ENCODE measurements at places on chromosomes 5 and 9.

DNA sequence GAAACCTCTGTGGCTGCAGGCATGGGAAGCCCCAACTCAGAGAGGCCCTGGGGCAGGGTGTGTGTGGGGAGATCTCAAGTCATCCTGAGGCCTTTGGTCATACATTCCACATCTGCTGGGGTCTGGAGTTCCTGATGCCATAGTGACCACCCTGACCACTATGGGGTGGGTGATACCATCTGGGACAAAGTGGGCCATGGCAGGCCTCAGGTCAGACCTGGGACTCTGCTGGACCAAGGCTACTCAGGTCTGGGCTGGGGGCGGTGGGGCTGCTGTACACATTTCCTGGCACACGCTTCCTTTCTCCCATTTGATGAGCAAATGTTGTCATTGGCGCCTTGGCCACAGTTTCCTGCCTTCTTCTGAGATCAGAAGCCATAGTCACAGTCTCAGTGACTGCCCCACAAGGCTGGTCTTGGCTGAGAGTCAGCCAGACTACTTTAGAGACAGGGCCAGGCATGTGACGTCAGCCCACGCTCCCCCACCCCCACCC is 15.1 kb upstream of the ACSL6 start:
- DNase-seq = no peak

GRCh38 chr9:92644278-92644677 is 25.7 kb downstream of the IPPK start:
- no peak for DNase-seq

GRCh38 chr9:23826120-23826629 is at the start of gene ELAVL2:
ELAVL2 (minus strand) TSS chr9:23826240; CDS start chr9:23762234, 64,006 bp downstream.
- DNase-seq = peak; percentile 17

- DNase-seq = no peak
Observed at GRCh38 chr5:140182803-140183367, 7.9 kb downstream of the CYSTM1 start.

GRCh38 chr9:88236511-88237478 is 98.5 kb upstream of the SPATA31C2 start:
- DNase-seq = no peak

DNA sequence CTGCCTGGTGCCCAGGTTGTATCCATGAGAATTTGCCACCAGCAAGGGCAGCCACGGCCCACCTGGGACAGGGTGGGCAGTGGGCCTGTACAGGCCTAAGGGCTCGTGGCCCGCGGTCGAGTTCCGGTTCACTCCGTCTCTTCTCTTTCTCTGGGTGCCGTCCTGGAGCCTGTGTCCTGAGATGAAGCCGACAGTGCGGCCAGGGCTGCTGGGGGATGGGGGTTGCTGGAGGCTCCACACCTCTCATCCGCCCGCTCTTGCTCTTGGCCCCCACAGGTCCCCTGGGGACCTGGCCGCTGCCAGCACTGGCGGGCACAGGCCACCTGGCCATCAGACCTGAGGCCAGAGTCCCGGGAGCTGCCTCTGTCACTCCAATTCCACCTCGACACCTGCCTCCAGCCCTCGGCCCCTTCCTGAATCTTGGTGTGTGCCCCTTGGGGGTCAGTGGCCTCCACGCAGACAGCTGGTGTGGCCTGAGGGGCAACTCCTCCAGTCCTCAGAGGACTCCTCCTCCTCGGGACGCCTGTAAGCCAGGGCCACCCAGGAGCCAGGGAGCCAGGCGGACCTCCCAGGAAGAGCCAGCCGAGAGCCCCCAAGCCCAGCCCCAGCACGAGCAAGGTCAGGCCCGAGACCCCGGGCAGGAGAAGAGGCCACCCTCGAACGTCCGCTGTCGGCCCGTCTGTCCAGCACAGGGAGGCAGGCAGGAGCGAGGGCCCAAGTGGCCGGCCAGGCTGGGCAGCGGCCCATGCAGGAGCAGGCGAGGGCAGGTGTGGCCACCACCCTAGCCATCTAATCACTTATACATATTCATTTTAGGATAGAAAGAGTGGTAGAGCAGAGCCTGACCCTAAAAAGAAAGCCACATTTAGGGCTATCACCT is 5.2 kb downstream of the LRRC26 start:
- no peak for DNase-seq

- DNase-seq = no peak
Observed at GRCh38 chr5:164728733-164729132, 1223.3 kb downstream of the MAT2B start.

DNA sequence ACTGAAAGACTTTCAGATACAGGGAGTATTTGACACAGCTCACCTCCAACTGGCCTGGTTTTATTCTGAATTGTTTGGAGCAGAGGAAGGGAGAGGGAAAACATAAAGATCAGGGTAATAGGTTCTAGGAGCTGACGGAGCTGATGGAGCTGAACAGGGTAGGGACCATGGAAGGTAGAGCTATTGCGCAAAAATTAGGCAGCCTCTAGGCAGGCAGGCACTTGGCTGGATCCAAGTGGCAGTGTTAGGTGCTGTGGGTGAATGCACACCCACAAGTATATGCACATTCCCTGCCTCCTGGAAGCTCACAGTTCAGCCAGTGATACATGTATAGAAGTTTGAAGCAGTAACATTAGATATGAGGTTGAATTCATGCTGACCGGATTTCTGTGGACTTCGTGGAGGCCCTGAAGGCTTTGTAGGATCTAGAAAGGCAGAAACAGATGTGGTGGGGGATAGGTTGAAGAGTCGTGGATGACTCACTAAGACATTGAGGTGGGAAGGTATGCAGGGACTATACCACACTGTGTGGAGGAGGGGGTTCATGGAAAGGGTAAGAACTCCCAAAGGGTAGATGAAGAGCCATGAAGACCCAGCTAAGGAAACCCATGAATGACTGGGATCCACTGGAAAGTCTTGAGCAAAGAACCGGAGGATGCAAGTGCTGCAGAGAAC is 50.8 kb downstream of the WWC1 start:
- DNase-seq = no peak

DNA sequence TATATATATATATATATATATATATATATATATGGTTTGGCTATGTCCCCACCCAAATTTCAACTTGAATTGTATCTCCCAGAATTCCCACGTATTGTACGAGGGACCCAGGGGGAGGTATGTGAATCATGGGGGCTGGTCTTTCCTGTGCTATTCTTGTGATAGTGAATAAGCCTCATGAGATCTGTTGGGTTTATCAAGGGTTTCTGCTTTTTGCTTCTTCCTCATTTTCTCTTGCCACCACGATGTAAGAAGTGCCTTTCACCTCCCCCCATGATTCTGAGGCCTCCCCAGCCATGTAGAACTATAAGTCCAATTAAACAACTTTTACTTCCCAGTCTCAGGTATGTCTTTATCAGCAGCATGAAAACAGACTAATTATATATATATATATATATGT is 52.3 kb upstream of the ADAMTS2 start:
- DNase-seq = no peak

GRCh38 chr5:68272289-68272688 is 56.7 kb downstream of the PIK3R1 start:
- no peak for DNase-seq

DNA sequence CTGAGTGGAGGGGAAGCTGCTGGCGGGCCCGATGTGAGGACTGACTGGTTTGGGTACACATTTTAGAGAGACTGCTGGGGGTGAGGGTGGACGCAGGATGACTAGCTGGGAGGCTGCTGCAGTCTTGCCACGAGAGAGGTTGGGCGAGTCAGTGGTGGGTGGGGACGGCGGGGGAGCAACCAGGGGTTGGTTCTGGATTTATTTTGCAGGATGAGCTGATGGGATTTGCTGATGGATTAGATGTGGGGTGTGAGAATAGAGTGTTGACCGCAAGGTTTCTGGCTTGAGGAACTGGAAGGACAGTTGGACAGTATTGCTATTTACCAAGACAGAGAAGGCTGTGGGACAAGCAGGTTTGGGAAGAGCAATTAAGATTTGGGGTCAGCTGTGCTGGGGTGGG is 5.8 kb upstream of the NDST1 start:
- no peak for DNase-seq

DNA sequence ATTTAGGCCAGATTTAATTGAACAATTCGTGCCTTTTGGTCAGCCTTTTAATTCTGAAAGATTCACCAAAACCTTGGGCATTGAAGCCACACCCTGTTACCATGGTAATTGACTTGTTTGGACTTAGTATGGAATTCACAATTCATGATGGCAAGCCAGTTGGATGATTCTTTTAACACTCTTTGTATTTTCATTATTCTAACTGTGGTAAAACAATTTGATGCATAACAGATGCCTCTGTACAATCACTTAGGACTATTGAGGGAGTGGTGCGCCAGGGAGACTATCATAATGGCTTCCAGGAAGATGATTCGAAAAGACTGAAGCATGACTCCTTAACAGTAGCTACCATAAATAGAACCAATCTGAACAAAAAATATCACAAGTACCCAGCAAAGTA is 381.1 kb upstream of the ADAMTS16 start:
- no peak for DNase-seq

- DNase-seq = no peak
Observed at GRCh38 chr5:139670369-139671095, 22.4 kb downstream of the CXXC5 start.

DNA sequence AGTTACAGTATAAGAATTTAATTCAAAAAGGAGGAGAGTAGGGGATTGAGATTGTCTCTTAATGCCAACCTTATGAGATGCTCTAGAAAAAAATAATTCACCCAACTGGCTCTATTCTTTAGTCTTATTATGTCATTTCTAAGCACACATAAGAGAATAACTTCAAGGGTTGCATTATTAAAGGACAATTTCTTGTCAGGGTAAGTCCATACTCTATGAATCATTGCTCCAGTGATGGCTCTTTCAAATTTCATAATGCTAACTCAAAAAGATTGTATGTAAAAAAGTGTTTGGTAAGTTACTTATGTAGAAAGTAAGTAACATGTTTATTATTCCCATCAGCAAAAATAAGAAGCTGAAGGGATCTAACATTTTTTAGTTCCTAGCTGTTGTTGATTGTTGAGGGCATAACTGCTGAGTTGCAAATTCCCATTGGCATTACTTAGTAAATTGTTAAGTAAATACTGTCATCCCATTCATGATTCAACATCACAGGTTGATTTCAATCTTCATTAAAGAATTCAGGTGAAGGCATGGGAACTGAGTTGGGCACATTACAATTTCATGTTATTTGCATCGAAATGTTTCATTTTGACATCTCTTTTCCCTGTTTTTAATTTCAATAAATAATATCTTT is 28.6 kb downstream of the ALDH1A1 start:
- no peak for DNase-seq

DNA sequence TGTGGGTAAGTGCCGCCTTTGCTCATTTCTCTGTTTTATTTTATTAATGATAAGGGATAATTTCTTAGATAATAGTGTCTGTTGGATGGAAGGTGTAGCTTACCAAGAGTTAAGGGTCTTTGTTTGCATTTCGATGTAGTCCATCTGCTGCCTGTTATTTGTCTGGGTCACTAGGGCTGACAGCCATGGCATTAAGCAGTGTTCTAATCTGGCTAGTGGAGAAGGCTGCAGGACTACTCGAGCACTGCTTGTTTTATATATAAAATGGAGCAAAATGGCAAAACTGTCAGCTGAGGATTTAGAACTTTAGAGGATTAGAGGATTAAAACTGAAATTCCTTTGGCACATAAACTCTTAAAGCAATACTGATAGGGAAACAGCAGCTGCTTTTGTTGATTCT is 67.5 kb downstream of the C7 start:
- DNase-seq = no peak

DNA sequence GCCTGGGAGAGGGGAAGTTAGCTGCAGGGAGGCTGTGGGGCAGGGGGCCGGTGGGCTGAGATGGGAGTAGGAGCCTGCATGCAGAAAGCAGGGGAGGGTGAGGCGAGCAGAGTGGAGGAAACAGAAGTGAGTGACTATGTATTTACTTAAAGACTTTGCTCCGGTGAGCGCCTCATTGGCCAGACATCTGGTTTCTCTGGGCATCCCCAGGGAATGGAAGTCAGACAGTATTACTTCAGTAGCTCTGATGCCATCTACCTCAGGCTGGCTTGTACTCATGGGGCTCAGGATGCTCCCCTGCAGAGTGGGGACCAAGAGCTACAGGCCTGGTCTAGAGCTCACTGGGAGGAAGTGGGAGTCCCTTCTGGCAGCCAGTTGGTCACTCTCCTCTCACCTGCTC is 78.2 kb upstream of the ARAP3 start:
- no peak for DNase-seq

GRCh38 chr9:72322678-72323077 is 42.3 kb downstream of the ZFAND5 start:
- DNase-seq = no peak

DNA sequence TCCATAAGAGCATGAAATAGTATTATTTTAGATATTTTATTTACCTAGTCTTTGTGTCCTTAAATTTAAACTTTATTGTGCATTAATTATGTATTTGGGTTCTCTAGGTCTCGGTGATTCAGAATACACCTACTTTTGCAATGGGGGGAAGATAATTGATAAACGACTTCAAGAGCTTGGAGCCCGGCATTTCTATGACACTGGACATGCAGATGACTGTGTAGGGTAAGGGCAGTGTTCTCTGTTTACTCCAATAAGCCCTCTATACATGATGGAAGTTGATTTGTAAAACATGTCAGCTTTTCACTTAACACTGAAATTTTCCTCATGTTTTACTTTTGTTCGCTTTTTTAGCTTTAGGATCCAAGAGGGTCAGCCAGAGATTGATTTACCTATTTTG is 6.2 kb downstream of the MTRR start:
- no peak for DNase-seq

- no peak for DNase-seq
Observed at GRCh38 chr9:85182383-85182782, 512.9 kb downstream of the NTRK2 start.

DNA sequence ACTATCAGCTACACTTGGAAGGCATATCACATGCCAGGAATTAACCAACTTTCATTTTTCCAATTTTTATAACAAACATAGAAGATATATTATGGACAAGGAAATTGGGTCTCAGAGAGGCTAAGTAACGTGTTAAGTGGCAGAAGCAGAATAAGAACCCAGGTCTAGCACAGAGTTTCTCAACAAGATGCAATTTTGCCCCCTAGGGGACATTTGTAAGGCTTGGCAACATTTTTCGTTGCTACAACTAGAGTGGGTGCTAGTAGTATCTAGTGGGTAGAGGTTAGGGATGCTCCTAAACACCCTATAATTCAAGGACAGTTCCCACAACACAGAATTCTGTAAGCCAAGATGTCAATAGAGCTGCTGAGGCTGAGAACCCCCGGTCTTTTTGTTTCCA is 180.6 kb downstream of the SNCAIP start:
- no peak for DNase-seq

GRCh38 chr9:114677418-114677817 is 4.6 kb downstream of the TEX48 start:
- DNase-seq = no peak

GRCh38 chr9:124708633-124709291 is 62.3 kb downstream of the NR6A1 start:
- DNase-seq = no peak
